ENCODE measurements at places on chromosomes 16 and 17. TPM values are rescaled to one million over a fixed set of nuclear protein-coding genes. Genes with fewer than 3 reads are reported as not detected.
A peak's percentile ranks its signal among the peaks of the same experiment; 100 is the strongest.

GRCh38 chr16:48603647-48604376 is 6.2 kb downstream of the N4BP1 start:
- no peak for DNase-seq
- no peaks in the 10 kb centered on the region for H3K36me3 ChIP-seq
- peaks cover 10% of the 10 kb centered on the region for H3K4me1 ChIP-seq
- H3K27ac ChIP-seq = no peak overlapping the region

- H3K4me3 ChIP-seq = no peak overlapping the region
- H3K4me1 ChIP-seq = no peaks in the 10 kb centered on the region
- no peak overlapping the region for H3K27ac ChIP-seq
- no peak for DNase-seq
- H3K27me3 ChIP-seq = no peaks in the 10 kb centered on the region
These were observed 380.3 kb upstream of the MAF start for GRCh38 chr16:79980650-79981521.

The MYCBPAP gene
- total RNA-seq = 0.53 TPM

- no peak overlapping the region for H3K27ac ChIP-seq
- H3K4me3 ChIP-seq = no peak overlapping the region
- peaks cover 31% of the 10 kb centered on the region for H3K36me3 ChIP-seq
- no peaks in the 10 kb centered on the region for H3K27me3 ChIP-seq
These were observed 17.2 kb downstream of the KDM8 start for GRCh38 chr16:27220527-27220926.

The TMEM106A gene
- total RNA-seq = 54.5 TPM

GRCh38 chr16:69444873-69445517 is 20.6 kb downstream of the CYB5B start:
- no peak for DNase-seq
- peak overlapping the region; percentile 79 for H3K27ac ChIP-seq
- H3K4me1 ChIP-seq = no peaks in the 10 kb centered on the region
- H3K36me3 ChIP-seq = peaks cover 24% of the 10 kb centered on the region
- H3K27me3 ChIP-seq = no peaks in the 10 kb centered on the region

DNA sequence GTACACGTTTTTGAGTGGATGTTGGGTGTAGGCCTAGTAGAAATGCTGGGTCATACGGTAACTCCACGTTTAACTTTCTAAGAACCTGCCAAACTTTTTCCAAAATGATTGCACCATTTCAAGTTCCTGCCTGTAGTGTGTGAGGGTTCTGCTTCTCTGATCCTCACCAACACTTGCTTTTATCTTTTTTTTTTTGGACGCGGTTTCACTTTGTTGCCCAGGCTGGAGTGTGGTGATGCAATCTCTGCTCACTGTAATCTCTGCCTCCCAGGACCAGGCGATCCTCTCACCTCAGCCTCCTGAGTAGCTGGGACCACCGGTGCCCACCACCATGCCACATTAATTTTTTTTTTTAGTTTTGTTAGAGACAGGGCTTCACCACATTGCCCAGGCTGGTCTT is 23.5 kb downstream of the ZNF750 start:
- no peak for DNase-seq
- H3K4me1 ChIP-seq = no peaks in the 10 kb centered on the region
- H3K4me3 ChIP-seq = no peak overlapping the region
- H3K27ac ChIP-seq = no peak overlapping the region
- peaks cover 44% of the 10 kb centered on the region for H3K36me3 ChIP-seq

DNA sequence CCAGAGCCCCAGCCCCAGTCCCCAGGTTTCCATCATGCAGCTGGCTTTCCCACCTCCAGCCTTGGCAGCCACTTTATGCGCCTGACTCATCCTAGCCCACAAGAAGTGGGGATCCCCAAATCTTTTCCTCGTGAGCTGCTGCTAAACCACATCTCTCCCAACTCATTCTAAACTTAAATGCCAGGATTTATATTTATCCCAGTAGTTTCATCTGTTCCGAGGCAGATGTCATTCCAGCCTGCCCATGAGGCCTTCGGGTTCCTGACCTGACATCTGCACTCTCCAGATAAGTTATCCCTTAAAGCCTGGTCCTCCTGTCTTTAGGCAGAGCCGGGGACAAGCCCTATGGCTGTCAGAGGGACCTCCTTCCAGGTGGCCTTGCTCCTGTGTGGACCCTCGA is 16.6 kb downstream of the PLXDC1 start:
- H3K36me3 ChIP-seq = no peaks in the 10 kb centered on the region
- no peaks in the 10 kb centered on the region for H3K27me3 ChIP-seq
- H3K4me1 ChIP-seq = no peaks in the 10 kb centered on the region

GRCh38 chr16:56861092-56861610 is 3.9 kb upstream of the SLC12A3 start:
- H3K36me3 ChIP-seq = no peaks in the 10 kb centered on the region
- DNase-seq = no peak
- no peaks in the 10 kb centered on the region for H3K27me3 ChIP-seq
- no peak overlapping the region for H3K27ac ChIP-seq

DNA sequence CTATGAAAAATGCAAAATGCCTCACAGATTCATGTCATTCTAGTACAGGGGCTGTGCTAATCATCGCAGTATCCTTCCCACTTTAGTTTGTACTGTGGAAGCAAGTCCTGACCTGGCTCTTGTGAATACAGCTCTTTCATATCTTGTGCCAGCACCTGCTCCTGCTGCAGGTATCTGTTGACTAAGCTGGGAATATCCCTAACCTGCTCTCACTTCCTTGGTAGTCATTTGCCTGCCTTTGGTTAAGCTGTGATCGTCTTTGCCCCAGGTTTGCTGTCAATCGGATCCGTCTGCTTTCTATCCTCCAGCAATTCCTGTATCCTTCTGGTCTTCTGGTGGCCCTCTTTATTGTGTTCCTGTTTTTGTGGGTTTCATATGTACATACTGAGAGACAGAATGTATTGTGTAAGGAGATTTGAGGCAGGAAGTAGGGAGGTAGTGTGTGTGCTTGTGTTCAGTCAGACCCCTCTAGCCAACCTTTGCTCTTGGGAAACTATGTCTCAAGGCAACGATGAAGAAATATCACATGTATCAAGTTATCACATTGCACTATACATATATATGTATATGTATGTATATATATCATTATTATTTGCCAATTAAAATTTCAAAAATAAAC is 7.7 kb upstream of the GINS3 start:
- DNase-seq = no peak
- H3K36me3 ChIP-seq = no peaks in the 10 kb centered on the region
- no peaks in the 10 kb centered on the region for H3K27me3 ChIP-seq
- no peaks in the 10 kb centered on the region for H3K4me1 ChIP-seq
- no peak overlapping the region for H3K4me3 ChIP-seq

DNA sequence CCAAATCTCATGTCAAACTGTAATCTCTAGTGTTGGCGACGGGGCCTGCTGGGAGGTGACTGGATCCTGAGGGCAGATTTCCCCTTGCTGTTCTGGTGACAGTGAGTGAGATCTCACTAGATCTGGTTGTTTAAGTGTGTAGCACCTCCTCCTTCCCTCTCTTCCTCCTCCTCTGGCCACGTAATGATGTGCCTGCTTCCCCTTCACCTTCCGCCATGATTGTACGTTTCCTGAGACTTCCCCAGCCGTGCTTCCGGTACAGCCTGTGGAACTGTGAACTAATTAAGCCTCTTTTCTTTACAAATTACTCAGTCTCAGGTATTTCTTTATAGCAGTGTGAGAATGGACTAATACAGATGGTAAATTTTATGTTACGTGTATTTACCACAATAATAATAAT is 49.2 kb downstream of the METTL16 start:
- no peak for DNase-seq
- no peaks in the 10 kb centered on the region for H3K27me3 ChIP-seq
- H3K4me3 ChIP-seq = no peak overlapping the region
- H3K4me1 ChIP-seq = no peaks in the 10 kb centered on the region

The NOD2 gene
- total RNA-seq = not detected

GRCh38 chr16:17446661-17447060 is 24.1 kb downstream of the XYLT1 start:
- no peak overlapping the region for H3K4me3 ChIP-seq
- no peaks in the 10 kb centered on the region for H3K4me1 ChIP-seq
- no peaks in the 10 kb centered on the region for H3K36me3 ChIP-seq
- no peak for DNase-seq

The NOG gene
- total RNA-seq = not detected

- peaks cover 16% of the 10 kb centered on the region for H3K4me1 ChIP-seq
- DNase-seq = peak; percentile 69
- no peaks in the 10 kb centered on the region for H3K36me3 ChIP-seq
- H3K27ac ChIP-seq = peak overlapping the region; percentile 40
- no peak overlapping the region for H3K4me3 ChIP-seq
These were observed 33.4 kb downstream of the CDK5R1 start for GRCh38 chr17:32520104-32520701.

The PRAC2 gene
- not detected for total RNA-seq

The GP1BA gene
- total RNA-seq = not detected

GRCh38 chr16:56203052-56203451 is 11.8 kb downstream of the GNAO1 start:
- DNase-seq = peak; percentile 51
- H3K27me3 ChIP-seq = no peaks in the 10 kb centered on the region
- no peaks in the 10 kb centered on the region for H3K36me3 ChIP-seq
- no peak overlapping the region for H3K4me3 ChIP-seq
- no peak overlapping the region for H3K27ac ChIP-seq

DNA sequence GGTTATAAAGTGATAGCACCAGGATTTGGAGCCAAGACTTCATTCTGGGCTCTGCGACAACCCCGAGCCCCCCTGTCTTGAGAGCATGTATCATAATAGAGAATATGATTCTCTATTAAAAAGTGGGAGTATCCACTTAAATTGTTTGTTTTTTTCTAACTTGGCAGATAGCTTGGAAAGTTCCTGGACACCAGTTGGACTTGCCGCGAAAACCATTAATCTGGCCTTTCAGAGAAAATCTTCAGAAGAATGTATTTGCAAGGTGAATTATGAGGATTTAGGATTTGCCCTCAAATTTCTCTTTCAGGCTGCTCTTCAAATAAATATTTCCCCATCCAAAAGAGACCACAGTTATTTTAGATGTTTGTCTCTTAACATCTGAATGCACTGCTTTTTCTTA is 53.5 kb downstream of the MARCHF10 start:
- H3K4me1 ChIP-seq = no peaks in the 10 kb centered on the region
- no peak overlapping the region for H3K27ac ChIP-seq
- no peaks in the 10 kb centered on the region for H3K36me3 ChIP-seq
- DNase-seq = no peak
- H3K27me3 ChIP-seq = no peaks in the 10 kb centered on the region
- no peak overlapping the region for H3K4me3 ChIP-seq

- no peak for DNase-seq
- H3K36me3 ChIP-seq = no peaks in the 10 kb centered on the region
- H3K4me1 ChIP-seq = no peaks in the 10 kb centered on the region
- H3K27me3 ChIP-seq = no peaks in the 10 kb centered on the region
- H3K27ac ChIP-seq = no peak overlapping the region
These were observed 43.5 kb downstream of the BEAN1 start for GRCh38 chr16:66470556-66470955.
